ENCODE measurements at places on chromosomes 2 and 18. TPM values are rescaled to one million over a fixed set of nuclear protein-coding genes. Genes with fewer than 3 reads are reported as not detected.

Gene FMNL2
- 29.6 TPM for total RNA-seq

Gene DCC
- total RNA-seq: not detected

Gene DAW1
- total RNA-seq: 2.6 TPM

Gene LRATD1
- total RNA-seq: 0.02 TPM

Gene SKOR2
- total RNA-seq: not detected

Data from A549 treated with CORT108297 at 1 μM for 4 hours (cell line).